WTC11 (cell line): ENCODE measurements at places on chromosomes 5 and 9. TPM values are rescaled to one million over a fixed set of nuclear protein-coding genes. Genes with fewer than 3 reads are reported as not detected.

DNA sequence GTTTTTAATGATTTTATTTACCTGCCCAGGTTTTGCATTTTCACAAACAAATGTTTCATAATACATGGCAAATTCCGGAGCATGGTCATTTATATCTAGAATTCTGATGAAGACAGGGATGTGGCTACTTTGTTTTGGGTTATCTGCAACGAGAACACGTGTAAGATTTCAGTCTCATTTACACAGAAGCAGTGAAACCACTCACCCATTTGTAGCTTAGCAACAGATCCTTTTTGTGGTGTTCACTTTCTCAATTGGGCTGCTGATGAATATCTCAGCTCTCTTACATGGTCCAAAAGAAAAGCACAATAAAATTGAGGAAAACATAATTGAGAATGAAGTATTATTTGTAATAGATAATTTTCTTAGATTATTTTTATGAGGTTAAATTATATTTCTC lies 148.6 kb downstream of the CDH9 start:
- no peak overlapping the region for H3K4me3 ChIP-seq
- H3K27me3 ChIP-seq: no peaks in the 10 kb centered on the region
- 0 out of 2 replicates have a peak, but pooled peaks cover 3% of the 10 kb centered on the region for H3K4me1 ChIP-seq
- DNase-seq: no peak
- H3K27ac ChIP-seq: no peak overlapping the region
- no peaks in the 10 kb centered on the region for H3K36me3 ChIP-seq

- H3K27me3 ChIP-seq: no peaks in the 10 kb centered on the region
- H3K4me1 ChIP-seq: 0 out of 2 replicates have a peak, but pooled peaks cover 3% of the 10 kb centered on the region
- no peak overlapping the region for H3K27ac ChIP-seq
- H3K36me3 ChIP-seq: no peaks in the 10 kb centered on the region
- DNase-seq: no peak
Measured at GRCh38 chr9:2919347-2919746, 75.5 kb upstream of the PUM3 start.

- no peaks in the 10 kb centered on the region for H3K36me3 ChIP-seq
- H3K4me3 ChIP-seq: no peak overlapping the region
- H3K4me1 ChIP-seq: peaks cover 19% of the 10 kb centered on the region
- DNase-seq: no peak
- peak overlapping the region; percentile 87 for H3K27ac ChIP-seq
- H3K27me3 ChIP-seq: no peaks in the 10 kb centered on the region
Measured at GRCh38 chr5:149754172-149754880, 24.2 kb downstream of the PPARGC1B start.

DNA sequence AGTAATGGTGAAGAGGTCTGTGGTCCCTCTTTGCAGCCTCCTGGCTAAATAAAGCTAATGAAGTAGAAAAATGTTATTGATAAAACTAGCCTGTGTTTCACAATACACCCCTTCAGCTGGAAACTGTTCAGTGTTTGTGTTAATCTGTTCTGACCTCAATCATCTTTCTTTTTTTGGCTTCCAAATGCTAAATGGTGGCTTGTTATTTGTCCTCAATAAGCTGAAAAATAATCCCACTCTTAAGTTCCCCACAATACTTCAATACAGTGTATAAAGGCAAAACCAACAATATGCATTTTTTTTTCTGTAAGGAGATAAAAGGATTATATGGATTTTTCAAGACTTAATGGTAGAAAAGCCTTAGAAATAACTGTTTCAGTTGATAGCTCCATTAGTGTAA lies 560.5 kb downstream of the TUSC1 start:
- no peaks in the 10 kb centered on the region for H3K4me1 ChIP-seq
- H3K4me3 ChIP-seq: no peak overlapping the region
- H3K36me3 ChIP-seq: no peaks in the 10 kb centered on the region

PCDH12 gene
- 0.02 to 0.33 TPM in 2 of 3 replicates, not detected in the other for total RNA-seq

GRCh38 chr5:34587355-34588241 lies 68.5 kb upstream of the RAI14 start:
- H3K4me3 ChIP-seq: no peak overlapping the region
- H3K4me1 ChIP-seq: peaks cover 15% of the 10 kb centered on the region
- H3K27me3 ChIP-seq: no peaks in the 10 kb centered on the region

- no peaks in the 10 kb centered on the region for H3K36me3 ChIP-seq
- peaks cover 4% of the 10 kb centered on the region for H3K4me1 ChIP-seq
- H3K27me3 ChIP-seq: no peaks in the 10 kb centered on the region
- DNase-seq: peak; percentile 5
- H3K27ac ChIP-seq: no peak overlapping the region
Measured at GRCh38 chr5:1750469-1750868, 49.2 kb downstream of the MRPL36 start.

DNA sequence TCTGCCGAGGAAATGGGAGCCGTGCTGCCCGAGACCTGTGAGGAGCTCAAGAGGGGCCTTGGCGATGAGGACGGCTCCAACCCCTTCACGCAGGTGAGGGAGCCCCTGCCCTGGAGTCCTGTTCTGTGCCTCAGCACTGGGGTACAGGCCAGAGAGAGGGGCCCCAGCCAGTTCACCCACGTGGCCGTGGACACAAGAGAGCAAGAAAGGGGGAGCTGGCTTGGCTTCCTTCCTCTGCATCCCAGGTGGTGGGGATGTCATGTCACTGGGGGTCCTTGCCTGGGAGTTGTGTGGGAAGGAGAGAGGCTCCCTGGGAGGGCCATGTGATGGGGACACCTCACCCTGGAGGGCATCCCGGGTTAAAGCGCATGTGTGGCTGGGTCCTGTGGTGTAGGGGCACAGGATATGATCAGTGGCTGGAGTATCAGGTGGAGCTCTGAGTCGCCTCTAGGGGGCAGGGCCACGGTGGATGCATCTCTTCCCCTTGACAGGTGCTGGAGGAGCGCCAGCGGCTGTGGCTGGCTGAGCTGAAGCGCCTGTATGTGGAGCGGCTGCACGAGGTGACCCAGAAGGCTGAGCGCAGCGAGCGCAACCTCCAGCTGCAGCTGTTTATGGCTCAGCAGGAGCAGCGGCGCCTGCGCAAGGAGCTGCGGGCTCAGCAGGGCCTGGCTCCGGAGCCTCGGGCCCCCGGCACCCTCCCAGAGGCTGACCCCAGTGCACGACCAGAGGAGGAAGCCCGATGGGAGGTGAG lies 7.5 kb downstream of the N4BP3 start:
- peaks cover 11% of the 10 kb centered on the region for H3K36me3 ChIP-seq
- no peaks in the 10 kb centered on the region for H3K27me3 ChIP-seq
- H3K4me1 ChIP-seq: peaks cover 65% of the 10 kb centered on the region
- no peak overlapping the region for H3K4me3 ChIP-seq

DNA sequence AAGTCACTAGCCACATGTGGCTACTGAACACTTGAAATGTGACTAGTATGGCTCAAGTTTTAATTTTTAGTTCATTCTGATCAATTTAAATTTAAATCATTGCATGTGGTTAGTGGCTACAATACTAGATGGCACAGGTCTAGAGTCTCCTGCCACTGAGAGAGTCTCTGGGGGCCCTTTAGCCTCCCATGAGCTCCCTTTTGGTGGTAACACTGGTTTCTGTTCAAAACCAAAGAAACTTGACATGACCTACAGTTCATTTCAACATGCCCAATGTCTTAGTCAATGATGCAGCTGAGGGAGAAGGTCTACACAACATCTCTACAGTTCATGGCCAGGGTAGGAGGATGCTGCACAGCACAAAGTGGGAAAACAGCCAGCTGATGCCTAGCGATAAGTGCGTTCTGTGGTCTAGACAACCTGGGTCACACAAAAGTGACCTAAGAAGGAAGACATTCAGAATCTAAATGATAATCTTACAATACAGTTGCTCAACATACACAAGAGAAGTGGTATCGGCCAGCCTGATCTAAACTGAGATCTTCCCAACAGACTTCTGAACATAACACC lies 121.0 kb downstream of the AUH start:
- H3K27ac ChIP-seq: no peak overlapping the region; the same call in 1 of the 2 replicates
- no peaks in the 10 kb centered on the region for H3K27me3 ChIP-seq
- DNase-seq: no peak
- H3K4me3 ChIP-seq: no peak overlapping the region

DNA sequence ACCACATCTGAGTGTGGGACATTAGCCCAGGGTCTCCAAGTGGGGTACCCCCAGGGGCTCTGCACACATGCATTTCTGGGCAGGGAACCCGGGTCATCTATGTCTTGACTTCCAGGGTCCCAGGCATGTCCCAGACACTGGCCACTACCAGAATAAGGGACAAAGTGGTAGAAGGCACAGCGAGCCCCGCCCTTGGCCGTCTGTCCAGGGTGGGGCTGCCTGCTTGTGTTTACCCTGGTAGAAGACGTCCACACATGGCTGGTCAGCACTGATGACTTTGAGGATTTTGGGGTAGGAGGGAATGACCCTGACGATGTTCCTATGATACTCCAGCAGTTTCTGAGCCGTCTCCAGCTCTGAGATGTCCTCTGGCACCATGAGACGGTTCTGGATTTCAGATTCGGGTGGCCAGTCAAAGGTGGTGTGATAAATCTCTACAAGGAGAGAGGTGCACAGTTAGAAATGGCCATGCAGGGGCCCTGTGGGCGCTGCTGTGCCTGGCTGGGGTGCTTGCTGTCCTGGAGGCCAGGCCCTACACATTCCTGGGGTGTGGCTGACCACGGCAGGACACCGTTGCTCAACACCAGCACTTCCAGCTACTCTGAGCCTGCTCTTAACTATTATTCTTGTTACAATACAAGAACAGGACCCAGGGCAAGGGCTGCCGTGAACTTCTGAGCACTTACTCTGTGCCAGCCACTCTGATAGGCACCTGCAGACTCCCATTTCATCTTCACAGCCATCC lies 51.3 kb downstream of the AK8 start:
- no peaks in the 10 kb centered on the region for H3K36me3 ChIP-seq
- no peak overlapping the region for H3K27ac ChIP-seq
- no peaks in the 10 kb centered on the region for H3K27me3 ChIP-seq
- no peak for DNase-seq
- H3K4me1 ChIP-seq: no peaks in the 10 kb centered on the region

DNA sequence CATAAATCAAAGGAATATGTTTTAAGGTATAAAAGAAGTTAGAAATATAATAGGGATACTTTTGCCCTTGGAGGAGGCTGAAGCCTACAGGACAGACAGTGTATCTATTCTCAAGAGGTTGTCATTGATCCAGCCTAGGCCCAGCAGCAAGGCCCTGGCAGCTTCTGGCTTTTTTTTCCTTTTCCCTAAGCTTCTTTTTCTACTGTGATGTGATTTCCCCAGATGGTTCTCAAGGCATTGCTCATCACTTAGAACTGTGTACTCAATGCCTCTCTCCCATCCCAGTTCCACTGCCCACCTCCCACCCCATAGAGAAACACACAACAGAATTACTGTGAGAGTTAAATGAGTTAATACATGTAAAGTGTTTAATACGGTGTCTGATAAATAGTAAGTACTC lies 88.6 kb downstream of the SLC44A1 start:
- no peak overlapping the region for H3K4me3 ChIP-seq
- peaks cover 15% of the 10 kb centered on the region for H3K36me3 ChIP-seq
- no peak overlapping the region for H3K27ac ChIP-seq
- no peaks in the 10 kb centered on the region for H3K27me3 ChIP-seq
